CD8-positive, alpha-beta memory T cell (primary cell): ENCODE measurements at places on chromosomes 11 and 22.

DNA sequence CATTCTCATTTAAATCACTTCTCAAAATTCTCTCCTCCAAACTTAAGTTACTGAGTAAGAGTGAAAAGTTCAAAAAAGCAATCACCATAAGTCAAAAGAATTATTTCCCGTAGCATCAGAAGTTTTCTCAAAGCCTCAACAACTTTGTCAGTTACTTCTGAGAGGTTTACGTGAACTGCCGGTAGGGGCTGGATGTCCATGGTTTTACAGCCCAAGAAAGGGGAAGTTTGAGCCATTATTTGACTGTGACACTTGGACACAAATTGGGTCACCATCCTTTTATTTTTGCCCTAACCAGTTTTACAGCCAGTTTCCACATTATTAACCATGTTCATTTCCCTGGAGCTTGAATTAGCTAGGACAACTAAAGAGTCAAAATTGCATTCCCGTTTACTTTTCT lies 7.5 kb downstream of the POU2AF3 start:
- DNase-seq, result no peak

DNA sequence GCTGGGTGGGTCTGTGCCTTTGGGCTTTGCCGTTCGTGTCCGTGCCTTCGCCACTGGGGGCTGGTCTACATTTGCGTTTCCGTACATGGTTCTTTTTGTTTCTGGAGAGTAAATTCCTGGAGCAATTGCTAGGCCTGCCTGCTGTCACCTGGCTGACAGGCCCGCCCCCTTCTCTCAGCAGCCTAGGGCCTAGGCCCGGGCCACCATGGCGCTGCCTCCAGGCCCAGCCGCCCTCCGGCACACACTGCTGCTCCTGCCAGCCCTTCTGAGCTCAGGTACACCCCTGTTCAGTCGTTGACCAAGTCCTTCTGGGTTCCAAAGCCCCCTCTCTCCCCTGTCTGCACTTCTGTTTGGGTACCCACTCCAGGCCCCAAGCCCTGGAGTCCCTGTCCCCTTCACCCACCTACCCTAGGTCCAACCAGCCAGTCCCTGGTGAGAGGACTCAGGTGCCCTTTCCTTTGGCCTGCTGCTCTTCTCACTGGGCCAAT lies 649 bp downstream of the TMEM25 start:
- DNase-seq, result no peak

- DNase-seq, result no peak
These were observed 101.9 kb downstream of the IGLL1 start for GRCh38 chr22:23478175-23478574.

- no peak for DNase-seq
These were observed 13.0 kb downstream of the TBC1D10A start for GRCh38 chr22:30313527-30314363.

DNA sequence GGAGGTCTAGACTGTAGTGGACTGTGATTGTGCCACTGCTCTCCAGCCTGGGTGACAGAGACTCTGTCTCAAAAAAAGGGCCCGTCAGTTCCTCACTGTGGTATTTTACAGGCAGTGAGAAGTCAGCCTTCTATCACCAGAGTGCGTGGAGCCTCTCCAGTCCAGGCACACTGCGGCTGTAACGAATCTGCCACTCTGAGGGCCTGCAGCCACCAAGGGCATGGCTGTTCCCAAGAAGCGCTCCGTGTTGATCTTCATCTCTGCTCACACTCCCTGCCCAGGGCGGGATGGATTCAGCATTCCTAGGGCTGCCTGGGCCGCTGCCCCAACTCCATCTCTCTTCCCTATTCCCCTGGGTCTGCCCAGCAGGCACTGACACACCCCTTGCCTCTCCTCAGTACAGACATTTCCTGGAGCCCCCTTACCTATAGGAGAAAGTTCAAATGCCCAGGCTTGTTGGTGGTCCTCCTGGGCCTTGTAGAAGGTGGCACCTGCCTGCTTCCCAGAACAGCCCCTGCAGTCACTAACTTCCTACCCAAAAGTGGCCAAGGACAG lies 148.4 kb downstream of the CACNA1I start:
- DNase-seq, result no peak

DNA sequence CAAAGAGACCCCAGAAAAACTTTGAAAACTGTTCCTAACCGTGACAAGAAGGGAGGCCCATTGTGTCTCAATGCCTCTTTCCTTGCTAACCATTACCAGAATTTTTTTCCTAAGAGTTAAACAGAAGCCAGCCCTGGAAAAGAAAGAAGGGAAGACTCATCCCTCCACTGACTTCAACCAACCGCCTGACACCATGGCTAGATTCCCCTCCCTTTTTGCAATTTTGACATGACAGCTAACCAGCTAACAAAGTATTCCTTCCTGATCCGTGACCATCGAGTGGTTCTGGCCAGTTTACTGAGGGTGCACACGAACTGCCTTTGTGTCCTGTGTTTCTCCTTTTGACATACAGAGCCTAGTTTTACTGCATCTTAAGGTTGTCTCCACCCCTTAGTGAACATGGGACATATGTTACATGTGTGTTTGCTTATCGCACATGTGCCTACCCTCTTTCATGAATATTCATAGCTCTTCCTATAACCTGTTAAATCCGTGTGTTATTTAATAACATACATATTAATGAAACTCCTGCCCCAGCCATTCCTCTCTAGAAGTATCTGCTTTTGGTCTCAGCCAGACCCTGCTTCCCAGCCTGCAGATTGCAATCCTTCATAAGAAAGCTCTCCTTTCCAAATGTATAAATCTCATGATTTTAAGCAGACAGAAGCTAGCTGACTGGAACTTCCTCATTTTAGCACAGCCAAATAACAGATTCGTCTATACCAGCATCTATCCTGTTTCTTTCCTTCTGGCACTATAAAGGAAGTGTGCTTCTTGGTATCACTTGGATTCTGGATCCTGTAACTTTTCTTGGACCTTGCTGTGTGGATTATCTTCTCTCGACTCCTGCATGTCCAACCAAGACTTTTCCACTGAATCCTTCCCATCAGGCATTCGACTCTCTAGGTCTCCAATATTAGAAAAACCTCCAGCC lies 37.8 kb downstream of the RASSF10 start:
- no peak for DNase-seq

- DNase-seq, result no peak
These were observed 137.8 kb downstream of the KIRREL3 start for GRCh38 chr11:126862664-126863243.

DNA sequence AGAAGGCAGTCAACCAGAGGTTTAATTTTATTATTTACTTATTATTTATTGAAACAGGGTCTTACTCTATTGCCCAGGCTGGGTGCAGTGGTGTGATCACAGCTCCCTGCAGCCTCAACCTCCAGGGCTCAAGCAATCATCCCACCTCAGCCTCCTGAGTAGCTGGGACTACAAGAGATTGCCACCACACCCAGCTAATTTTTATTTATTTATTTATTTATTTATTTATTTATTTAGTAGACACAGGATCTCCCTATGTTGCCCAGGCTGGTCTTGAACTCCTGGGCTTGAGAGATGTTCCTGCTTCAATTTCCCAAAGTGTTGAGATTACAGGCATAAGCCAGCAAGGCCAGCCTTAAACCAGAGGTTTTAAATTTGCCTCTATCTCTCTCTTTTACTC lies 83.1 kb downstream of the RCN1 start:
- no peak for DNase-seq

DNA sequence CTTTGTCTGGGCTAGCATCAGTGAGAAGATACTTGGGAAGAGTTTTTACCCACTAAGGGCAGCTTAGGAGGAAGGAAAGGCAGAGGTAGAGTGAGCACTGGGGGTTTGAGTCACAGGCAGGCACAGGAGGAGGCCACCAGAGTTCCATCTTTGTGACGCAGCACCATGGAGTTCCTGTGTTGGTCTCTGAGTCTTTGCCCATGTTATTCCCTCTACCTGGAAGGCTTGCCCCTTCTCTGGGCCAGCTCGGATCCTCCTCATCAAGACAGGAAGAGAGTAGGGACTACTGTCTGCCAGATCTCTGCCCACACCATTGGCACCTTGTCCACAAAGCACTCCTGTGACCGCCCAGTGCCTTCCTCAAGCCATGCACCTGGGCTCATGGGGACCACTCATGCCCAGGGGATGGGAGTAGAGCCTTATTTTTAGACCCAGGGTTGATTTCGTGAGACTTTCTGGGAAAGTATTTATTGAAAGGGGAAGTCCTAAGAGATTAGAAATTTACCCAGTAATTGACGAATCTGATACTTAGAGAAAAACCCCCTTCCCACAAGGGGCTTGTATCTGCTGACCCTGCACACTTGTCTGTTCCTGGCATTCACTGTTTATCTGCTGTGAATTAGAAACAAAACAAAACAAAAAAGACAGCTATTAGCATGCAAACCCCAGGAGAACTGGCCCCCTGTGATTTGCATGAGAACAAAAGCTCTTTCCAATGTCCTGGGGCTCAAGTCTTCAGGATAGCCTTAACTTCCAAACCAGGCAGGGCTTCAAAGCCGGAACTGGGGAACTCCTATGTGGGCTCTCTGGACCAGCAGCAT lies 35.9 kb upstream of the MYEOV start:
- DNase-seq, result no peak

DNA sequence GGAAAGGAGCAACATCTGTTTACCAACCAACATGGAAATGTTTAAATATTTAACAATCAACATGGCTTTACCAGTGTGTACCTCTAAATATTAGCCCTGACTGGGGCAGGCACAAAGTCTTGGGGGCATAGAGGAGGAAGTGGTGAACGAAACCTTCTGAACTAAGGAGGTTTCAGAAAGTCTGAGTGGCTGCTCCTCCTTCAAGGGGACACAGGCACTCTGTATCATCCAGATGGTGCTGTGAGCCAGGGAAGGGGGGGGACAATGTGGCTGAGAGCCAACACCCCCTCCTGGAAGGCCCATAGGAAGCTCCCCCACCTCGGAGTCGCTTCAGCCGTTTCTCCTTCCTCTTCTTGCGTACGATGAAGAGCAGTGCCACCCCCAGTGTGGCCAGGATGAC lies 107.7 kb downstream of the CEP164 start:
- no peak for DNase-seq

DNA sequence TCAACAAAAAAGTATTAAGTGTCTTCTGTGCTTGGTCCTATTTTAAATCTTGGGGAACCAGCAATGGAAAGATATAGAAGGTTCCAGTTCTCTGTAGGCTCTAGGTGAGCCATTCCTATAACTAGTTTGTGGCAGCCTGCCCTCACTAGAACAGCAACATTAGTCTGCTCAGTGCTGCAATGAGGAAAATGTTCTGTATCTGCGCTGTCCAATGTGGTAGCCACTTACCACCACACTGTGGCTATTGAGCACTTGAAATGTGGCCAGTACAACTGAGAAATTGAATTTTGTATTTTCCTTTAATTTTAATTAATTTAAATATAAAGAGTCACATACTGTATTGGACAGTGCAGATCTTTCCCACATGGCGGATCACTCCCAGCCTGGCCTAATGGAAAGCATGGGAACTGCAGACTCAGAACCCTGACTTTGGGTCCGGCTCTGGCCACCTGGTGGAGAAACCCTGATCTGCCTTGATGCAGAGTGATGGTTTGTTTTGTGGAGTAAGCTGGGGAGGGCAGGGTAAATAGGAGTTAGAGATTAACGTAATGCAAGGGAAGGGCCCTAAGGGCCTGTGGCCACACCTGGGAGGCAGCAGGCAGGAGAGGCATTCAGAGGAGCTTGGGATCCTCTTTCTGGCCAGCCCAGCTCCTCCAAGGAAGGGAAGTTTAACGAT lies 101.0 kb downstream of the ME3 start:
- DNase-seq, result no peak

DNA sequence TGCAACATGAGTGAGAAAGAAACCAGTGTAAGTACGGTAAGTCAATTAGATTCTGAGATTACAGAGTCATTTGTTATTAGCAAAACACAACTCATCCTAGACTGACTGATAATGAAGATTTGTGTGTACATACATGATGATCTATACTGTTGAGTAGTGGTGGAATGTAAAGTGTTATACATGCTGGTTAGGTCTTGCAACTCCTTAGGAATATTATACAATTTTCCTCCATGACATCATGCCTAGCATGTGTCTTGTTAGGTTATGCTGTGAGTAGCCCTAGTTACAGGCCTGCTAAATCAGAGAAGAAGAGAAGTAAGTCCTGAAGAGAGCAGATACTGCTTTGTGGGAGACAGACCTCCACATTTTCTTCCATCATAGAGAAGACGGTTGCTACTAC lies 880.6 kb downstream of the LUZP2 start:
- no peak for DNase-seq

DNA sequence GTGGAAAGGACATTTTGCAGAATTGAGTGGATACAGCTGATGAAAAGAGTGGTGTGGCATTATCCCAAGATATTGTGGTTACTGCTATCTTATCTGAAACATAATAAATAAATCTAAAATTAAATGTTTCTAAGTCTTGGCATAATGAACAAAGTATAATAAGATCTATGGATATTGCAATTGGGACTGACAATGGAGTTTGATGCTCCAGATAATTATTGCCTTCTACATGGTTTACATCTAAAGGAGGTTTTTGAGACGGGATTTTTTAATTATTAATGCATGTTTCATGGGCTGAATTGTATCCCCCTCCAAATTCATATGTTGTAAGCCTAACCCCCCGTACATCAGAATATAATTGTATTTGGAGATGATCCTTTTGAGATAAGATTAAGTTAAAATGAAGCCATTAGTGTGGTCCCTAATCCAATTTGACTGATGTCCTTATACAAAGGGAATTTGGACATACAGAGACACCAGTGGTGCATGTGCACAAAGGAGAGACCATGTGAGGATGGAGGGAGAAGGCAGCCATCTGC lies 198.5 kb downstream of the MSANTD4 start:
- no peak for DNase-seq

DNA sequence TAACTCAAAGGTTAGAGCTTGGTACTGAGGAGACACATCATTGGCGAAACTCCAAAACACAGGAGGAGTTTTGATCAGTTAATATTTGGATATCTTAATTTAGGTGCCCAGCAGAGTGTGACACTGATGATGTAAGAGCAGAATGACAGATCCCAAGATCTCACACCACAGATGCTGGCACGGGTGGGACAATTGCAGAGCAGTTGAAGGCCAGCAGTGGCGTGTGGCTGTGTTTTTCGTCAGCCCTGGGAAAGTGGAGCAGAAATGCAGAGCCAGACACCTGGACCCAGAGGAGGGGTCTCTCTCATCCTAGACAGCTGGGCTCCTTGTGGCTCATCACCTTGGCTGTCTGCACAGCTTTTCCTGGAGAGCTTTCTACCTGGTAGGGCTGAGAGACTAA lies 59.7 kb upstream of the CTTN start:
- DNase-seq, result no peak

DNA sequence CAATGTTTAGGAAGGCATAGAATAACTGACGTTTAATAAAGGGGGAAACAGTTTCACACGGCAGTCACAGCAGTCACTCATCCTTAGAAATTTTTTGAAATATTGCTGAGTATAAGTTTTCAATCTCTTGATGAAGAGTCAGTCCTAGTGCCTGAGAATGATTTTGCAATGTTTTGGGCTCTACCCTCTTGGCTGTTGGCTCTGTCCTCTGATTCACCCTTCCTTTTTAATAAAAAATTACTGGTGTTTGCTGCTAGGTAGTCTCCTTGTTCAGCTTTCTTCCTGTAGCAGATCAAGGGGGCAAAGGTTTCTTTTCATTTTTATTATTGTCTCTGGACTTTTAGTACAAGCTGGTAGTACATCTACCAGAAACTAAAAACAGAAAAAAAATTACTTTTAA lies 194.3 kb upstream of the ANO3 start:
- DNase-seq, result no peak

GRCh38 chr11:47400768-47401279 lies 7.6 kb upstream of the SLC39A13 start:
- no peak for DNase-seq
